ENCODE measurements at places on chromosomes 5 and 9.

DNA sequence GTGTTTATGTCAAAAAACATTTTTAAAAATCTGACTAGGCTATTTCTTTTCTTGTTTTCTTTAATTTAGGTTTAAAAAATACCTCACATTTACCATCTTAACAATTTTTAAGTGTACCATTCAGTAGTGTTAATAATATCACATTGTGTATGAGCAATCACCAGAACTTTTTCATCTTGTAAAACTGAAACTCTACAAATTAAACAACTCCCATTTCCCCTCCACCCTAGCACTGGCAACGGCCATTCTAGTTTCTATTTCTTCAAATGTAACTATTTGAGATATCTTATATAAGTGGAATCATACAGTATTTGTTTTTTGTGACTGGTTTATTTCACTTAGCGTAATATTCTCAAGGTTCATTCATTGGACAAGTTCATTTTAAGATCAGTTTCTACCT lies 27.7 kb downstream of the PLCXD3 start:
- DNase-seq, result no peak

- no peak for DNase-seq
Observed at GRCh38 chr5:59348189-59348588, 545.3 kb downstream of the PDE4D start.

GRCh38 chr5:102666164-102666946 lies 88.8 kb upstream of the PAM start:
- DNase-seq, result no peak

DNA sequence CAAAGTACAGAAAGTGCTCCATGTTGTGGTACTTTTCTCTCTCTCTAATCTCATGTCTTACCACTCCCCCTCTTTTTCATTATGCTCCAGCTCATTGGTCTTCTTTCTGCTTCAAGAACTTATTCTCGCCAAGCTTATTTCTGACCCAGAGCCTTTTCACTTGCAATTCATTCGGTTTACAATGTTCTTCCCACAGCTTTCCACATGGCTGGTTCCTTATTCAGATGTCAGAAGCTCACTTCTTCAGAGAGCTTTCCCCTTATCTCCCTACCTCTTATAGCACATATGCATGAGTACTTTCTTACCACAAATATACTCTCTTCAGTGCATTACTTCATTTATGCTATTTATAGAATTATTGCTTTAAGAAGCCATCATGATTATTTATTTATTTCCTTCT lies 338.8 kb upstream of the ATP10B start:
- no peak for DNase-seq

- no peak for DNase-seq
Observed at GRCh38 chr9:96460470-96460869, 10.5 kb downstream of the HABP4 start.

GRCh38 chr9:97840521-97840920 lies 12.5 kb upstream of the FOXE1 start:
- DNase-seq, result no peak

DNA sequence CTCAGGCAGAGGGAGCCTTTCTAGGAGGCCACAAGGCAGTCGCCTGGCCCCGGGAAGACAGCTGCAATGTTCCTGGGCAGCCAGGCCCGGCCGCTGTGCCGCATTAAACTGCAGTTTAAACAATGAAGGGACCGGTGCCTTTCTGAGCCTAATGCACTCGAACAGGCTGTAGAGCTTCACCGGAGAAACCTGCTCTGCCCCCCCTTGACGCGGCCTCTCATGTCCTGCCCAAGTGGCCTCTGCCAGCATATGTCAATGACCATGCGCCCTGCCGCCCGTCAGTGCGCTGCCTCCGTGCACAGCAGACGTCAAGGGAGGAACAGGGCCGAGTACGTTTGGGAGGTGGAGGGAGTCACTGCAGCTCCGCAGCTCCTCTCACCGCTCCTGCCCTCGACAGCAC lies 38.4 kb upstream of the BARHL1 start:
- no peak for DNase-seq

GRCh38 chr5:63228154-63228553 lies 649.5 kb downstream of the LRRC70 start:
- DNase-seq, result no peak

- peak; percentile 27 for DNase-seq
Observed at GRCh38 chr5:96936431-96937320, 796 bp downstream of the LNPEP start.

DNA sequence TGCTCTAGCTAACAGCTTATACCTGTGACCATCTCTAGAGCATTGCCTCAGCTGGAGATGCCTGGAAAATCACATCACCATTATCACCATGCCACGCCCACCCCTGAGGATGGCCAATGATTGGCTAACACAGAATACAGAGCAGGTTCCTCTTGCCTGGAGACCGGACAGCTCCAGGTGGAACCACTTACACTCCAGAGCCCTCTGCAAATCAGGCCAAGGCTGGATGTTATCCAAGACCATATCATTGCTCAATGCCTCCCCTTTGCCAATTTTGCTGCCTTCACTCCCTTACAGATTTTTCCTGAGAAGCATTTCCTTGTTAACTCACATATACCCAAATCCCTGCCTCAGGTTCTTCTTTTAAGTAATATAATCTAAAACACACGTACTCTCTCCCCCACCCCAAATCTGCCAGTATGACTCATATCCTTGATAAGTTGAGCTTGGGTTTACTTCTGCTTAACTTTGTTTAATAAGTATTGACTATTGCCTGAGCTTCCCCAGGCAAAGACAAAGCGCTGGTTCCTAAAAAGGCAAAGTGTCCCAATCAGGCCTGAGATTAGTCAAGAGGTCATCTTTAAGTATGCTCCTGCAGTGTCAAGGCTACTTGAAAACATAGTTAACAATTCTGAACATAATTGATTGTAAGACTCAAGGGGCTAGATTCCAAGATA lies 309.6 kb downstream of the EPB41L4A start:
- DNase-seq, result no peak

DNA sequence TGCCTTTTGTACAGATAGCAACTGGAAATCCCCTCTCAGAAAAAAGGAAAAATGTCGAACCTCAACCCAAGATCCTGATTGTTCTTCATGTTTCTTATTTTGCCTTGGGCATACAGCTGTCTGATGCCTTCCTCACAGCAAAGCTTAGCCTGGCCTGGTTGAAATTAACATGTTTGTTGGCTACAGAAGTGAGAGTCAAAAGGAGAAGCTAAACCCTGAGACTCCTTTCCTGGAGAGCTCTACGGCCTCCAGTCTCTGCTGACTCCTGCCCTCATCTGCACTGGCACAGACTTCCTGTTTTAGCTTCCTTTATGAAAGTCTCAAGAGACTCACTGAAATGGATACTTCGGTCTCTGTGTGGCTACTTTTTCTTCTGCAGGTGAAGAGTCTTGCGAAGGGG lies 186.7 kb downstream of the PARP8 start:
- no peak for DNase-seq

DNA sequence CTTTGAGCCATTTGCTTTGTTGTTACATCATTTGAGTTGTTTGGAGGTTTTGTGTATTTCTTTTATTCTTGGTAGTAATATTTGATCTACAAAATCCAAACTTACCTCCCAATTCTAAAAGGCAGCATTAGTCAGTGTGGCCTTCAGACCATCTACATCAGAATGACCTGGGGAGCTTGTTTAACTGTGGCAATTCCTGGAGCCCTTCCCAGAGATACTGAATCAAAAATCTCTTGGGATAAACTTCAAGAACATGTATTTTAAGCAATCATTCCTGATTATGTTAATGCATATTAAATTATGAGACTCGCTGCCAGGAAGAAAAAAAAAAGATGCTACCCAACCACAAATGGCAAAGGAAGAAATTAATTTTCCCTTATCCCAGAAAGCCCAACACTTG lies 268.9 kb upstream of the PDE4D start:
- no peak for DNase-seq

DNA sequence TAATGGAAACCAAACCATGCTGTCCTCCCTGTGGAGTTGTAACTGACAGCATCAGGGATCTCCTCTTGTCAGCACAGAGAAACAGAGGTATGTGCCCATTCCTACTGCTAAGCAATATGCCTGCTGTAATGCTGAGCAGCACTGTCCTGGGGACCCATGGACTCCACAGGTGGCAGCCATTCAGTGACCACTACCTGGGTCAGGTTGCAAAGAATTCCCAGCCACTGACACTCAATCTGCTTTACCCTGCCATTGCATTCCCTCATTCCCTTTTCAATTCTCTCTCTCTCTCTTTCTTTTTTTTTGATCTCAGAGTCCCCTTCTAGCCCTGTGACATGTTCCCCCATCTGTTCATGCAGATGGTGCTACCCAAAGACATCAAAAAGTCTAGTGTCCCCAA lies 104.1 kb downstream of the GABRB2 start:
- DNase-seq, result no peak

DNA sequence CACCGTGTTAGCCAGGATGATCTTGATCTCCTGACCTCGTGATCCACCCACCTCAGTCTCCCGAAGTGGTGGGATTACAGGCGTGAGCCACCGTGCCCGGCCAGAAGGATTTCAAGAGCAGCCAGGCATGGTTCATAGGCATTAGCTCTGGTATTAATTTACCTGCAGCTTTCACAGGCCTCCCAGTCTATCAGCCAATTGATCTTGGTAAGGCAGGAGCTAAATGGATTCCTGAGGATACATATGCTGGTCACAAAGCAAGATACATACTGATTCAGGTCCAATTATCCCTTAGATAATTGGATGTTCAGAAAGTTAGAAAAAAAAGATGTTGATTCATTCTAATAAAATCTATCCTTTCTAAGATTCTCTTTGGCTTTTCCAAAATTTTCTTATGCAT lies 487.1 kb downstream of the TLE1 start:
- no peak for DNase-seq

DNA sequence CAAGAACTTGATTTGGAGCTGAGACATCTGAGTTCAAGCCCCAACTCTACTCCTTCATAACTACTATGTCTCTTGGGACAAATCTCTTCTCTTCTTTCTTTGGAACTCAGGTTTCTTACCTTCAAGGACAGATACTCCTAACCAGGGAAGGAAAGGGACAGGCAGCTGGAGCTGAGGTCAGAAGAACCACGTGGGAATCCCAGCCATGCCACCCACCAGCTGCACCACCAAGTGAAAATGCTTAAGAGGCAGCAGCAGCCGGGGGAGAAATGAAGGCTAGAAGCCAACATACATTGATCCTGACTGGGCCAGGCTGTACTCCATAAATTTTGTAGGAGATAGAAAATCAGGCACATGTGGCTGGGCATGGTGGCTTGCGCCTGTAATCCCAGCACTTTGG lies 9.6 kb upstream of the OR5C1 start:
- no peak for DNase-seq

GRCh38 chr9:129160712-129161533 lies 17.1 kb downstream of the IER5L start:
- DNase-seq, result no peak

- DNase-seq, result no peak
Observed at GRCh38 chr5:180817893-180818674, 15.5 kb upstream of the MGAT1 start.

- DNase-seq, result no peak
Observed at GRCh38 chr5:66351813-66352212, 207.7 kb downstream of the SREK1 start.

GRCh38 chr9:133163504-133164172 lies at the start of gene GBGT1:
Gene GBGT1, minus strand, starts transcription at chr9:133163914. Its CDS starts 1,502 bp downstream, at chr9:133162412.
- DNase-seq, result no peak

DNA sequence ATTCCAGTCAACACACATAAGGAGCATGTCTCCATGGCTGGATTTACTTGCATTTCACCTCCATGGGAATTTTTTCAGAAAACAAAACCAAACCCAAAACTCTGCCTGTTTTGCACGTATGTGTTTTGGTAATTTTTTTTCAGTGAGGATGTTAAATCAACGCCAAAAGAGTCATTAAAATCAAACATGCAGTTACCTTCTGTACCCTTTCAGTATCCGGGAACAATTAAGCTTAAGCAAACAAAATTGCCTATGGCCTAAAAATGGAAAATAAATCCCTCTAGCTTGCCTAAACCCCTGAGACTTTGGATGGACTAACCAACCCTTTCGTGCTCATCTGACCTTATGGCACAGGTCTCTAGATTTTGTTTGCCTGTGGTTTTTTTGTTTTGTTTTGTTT lies 209.2 kb upstream of the KLF4 start:
- no peak for DNase-seq

GRCh38 chr9:77495834-77496671 lies 152.1 kb downstream of the GNA14 start:
- no peak for DNase-seq

DNA sequence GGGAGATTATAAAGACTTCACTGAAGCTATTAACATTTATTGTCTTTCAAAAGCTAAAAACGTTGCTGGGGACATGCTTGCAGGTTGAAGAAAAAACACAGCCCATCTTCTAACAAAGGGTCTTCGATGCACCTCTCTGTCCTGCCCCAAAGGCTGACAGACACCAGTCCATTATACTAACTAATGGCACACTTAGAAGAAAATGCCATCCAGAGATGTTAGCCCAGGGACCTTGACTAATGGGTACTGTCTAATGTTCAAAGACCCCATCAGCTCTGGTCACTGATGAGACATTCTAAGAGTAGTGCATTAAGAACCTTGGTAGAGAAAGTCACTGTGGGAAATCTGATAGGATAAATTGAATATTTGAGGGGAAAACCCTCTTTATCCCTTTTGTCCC lies 124.9 kb downstream of the EBF1 start:
- DNase-seq, result no peak

GRCh38 chr5:6875376-6875775 lies 162.1 kb downstream of the TENT4A start:
- DNase-seq, result no peak

- DNase-seq, result no peak
Observed at GRCh38 chr5:73908395-73908794, 282.4 kb downstream of the ARHGEF28 start.

- no peak for DNase-seq
Observed at GRCh38 chr5:169627551-169627950, 9.5 kb upstream of the DOCK2 start.

GRCh38 chr5:82246960-82247574 lies 31.1 kb downstream of the RPS23 start:
- no peak for DNase-seq

DNA sequence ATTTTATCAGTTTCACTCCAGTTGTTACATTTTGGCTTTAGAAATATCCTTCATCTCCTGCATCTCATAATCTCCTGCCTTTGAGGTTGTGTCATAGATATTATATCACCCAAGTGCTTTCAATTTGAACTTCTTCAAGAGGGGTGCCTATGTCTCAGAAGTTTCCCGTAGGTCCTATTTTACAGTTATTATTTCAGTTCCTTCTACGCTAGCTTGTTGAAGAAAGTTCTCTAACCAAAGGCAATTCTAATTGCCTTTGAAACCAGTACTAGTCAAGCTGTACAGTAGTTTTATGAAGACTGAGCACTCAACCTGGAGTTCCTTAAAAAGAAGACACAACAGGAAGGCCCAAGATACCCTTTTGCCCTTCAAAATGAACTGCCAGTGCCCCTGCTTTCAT lies 116.4 kb downstream of the ZCCHC7 start:
- DNase-seq, result no peak

- DNase-seq, result no peak
Observed at GRCh38 chr9:127987103-127987614, 6.4 kb upstream of the EEIG1 start.

Data from stimulated activated CD8-positive, alpha-beta memory T cell treated with anti-CD3 and anti-CD28 coated beads, Interleukin-15, amount 100 ng/mL, for 24 hours (primary cell).